Hippocampal formation (tissue), 2 donors: ENCODE measurements at places on chromosomes 3 and 15.

- DNase-seq = no peak
Observed at GRCh38 chr15:68639926-68640600, 61.3 kb downstream of the CORO2B start.

GRCh38 chr3:36543276-36543997, 163.1 kb downstream of the STAC start:
- DNase-seq = no peak

- DNase-seq = no peak
Observed at GRCh38 chr3:63936925-63937324, 24.7 kb upstream of the SCAANT1 start.

DNA sequence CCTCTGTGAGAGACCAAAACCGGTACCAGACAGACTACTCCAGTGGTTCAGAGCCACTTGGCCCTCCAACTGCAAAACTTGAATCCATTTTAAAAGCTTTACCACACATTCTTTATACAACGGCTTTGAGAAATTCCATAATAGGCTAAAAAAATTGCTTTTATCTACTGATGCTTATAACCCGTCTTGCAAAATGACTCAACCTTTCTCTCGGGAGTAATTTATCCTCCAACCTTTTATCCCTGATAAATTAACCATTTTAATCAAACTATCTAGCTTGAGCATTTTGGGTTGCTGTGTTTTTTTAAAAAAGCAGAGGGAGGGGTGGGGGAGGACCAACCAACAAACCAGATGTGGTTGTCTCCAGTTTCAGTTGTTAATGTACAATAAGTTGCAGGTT, 275.7 kb upstream of the LRTM1 start:
- no peak for DNase-seq

DNA sequence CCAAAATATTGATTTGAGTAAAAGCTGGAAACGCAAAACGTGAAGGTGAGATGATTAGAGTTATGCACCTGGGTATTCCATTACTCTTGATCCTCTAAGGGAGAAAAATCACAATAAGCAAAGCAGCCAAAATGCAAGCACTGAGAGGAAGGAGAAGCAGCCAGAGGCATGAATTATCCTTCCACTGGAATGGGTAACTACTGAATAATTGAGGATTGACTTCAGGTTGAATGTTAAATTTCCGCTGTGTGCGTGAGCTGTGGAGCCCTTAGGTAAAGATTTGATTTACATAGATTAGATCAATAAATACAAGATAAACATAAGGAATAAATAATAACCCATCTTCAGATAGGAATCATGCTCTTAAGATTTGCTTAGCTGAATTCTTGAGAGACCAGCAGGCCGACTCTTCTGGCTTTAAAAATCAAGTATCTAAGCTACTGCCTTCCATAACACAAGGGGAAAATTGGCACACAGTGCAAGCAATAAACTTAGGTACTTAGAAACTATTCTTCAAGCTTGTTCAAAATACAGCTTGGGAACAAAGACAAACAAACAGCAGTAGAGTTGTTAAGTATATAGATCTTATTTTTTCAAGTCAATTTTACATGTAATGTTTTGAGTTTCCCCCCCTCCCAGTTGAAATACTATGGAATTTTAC, 1459.5 kb downstream of the ZPLD1 start:
- DNase-seq = no peak

DNA sequence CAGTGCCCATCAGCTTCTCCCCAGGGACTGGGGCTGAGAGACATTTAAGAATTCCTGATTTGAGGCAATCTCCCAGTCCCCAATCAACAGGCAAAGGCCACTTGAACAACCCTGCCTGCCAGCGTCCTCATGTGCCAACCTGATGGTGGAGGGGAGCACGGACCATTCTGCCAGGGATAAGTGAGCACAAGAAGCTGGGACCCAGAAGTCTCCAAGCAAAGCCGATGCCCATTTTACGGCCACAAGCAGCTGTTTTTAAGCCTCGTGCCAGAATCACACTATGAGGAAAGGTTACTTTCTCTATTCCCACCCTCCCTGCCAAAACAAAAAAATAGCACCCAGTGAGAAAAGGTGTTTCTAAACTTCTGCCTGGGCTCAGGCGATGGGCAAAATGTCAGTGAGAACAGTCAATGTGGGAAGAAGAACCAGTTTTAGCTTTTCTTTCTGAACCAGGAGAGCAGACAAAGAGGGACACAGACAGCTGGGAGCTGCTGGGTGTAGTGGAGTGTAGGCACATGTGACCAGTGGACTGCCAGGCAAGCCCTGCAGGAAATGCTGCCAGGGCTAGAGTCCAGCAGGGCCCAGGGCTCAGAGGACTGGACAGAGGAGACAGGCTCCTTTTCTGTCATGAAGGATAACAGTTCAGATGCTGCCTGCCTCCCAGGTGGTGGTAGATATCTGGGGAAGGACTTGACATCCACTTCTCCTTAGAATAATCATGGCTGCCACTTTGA, 57.7 kb downstream of the ATP2B2 start:
- DNase-seq = no peak

- DNase-seq = no peak
Observed at GRCh38 chr3:106533093-106533787, 664.4 kb upstream of the CBLB start.
